Gastroesophageal sphincter (tissue), 4 donors: ENCODE measurements at places on chromosomes 11 and 22. TPM values are rescaled to one million over a fixed set of nuclear protein-coding genes. Genes with fewer than 3 reads are reported as not detected.

Gene OR52I2
- not detected for total RNA-seq

Gene TNNI2
- total RNA-seq = not detected

Gene CABP4
- 0.62 TPM for total RNA-seq

Gene DEUP1
- total RNA-seq = not detected

Gene PKDREJ
- total RNA-seq = under 0.01 TPM

Gene PHLDA2
- 5.0 TPM for total RNA-seq

Gene RAC2
- 6.0 TPM for total RNA-seq

Gene HYLS1
- 4.2 TPM for total RNA-seq

Gene RFPL3
- not detected for total RNA-seq
